ENCODE measurements at places on chromosomes 2 and 18.
A peak's percentile ranks its signal among the peaks of the same experiment; 100 is the strongest.

DNA sequence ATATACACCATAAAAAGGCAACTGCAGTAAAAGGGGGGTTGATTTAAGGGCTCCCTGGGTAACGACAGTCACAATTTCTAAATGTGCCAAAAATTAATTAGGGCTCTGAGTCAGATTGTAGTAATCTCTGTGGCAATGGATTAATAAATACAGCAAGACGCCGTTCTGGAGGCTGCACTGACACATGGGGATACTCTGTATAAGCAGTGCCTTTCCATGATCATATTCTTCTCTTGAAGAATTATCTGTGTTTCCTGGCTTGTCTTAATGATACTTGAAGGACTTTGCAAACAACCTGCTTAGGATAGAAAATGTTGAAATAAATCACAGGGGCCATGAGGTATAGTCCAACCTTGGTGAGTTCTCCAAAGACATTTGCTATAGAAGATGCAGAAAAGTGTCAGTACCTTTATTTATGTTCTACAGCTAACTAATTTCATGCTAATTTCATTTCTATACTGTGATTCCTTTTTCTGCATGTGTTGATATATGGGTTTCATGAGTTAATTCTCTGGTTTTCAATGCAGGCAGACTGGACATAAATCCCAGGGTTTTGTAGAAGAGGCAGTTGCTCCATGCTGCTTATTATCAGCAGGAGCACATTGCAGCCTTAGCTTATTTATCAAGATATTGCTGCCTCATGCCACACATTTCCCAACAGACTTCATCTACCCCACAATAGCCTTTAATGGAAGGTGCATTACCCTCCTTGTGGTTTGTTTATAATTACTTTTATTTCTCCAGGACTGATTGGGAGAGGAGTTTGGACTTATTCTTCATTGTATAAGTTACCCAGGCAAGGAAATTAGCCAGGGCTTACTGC, 54.8 kb downstream of the HNMT start:
- no peak overlapping the region for H3K27ac ChIP-seq
- DNase-seq: no peak
- H3K4me1 ChIP-seq: no peaks in the 10 kb centered on the region
- no peaks in the 10 kb centered on the region for H3K36me3 ChIP-seq
- no peak overlapping the region for H3K4me3 ChIP-seq

GRCh38 chr2:29014331-29014730, 33.2 kb downstream of the TOGARAM2 start:
- peaks cover 82% of the 10 kb centered on the region for H3K4me1 ChIP-seq
- peak overlapping the region; percentile 98 for H3K27ac ChIP-seq
- H3K27me3 ChIP-seq: no peaks in the 10 kb centered on the region
- H3K4me3 ChIP-seq: peak overlapping the region; percentile 89
- DNase-seq: no peak

DNA sequence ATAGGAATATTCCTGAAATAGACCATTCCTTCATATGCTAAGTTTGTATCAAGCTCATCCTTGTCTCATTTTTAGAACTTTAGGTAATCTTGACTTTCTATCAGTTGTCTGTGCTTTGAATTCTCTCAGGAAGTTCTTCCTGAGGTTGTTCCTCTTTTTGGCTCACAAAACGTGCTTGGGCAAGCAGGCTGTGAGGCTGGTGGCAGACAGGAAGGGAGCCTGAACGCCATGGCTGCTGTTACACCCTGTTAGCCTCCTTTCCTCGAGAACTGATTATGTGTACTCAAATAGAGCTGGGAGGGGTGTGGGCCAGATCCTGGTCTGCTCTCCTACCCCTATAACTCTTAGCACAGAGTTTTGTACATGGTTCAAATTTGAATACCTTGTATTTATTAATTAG, 136.4 kb upstream of the CELF4 start:
- no peaks in the 10 kb centered on the region for H3K4me1 ChIP-seq
- H3K36me3 ChIP-seq: no peaks in the 10 kb centered on the region
- no peaks in the 10 kb centered on the region for H3K27me3 ChIP-seq
- DNase-seq: no peak
- no peak overlapping the region for H3K4me3 ChIP-seq

GRCh38 chr2:38552259-38552658, 50.5 kb downstream of the HNRNPLL start:
- H3K27me3 ChIP-seq: no peaks in the 10 kb centered on the region
- H3K4me1 ChIP-seq: peaks cover 3% of the 10 kb centered on the region
- DNase-seq: no peak

- H3K4me1 ChIP-seq: no peaks in the 10 kb centered on the region
- H3K27me3 ChIP-seq: no peaks in the 10 kb centered on the region
- no peak overlapping the region for H3K27ac ChIP-seq
- no peak for DNase-seq
Observed at GRCh38 chr2:187174582-187174981, 273.5 kb downstream of the CALCRL start.

- no peaks in the 10 kb centered on the region for H3K4me1 ChIP-seq
- no peak for DNase-seq
- no peak overlapping the region for H3K27ac ChIP-seq
- H3K27me3 ChIP-seq: no peaks in the 10 kb centered on the region
- no peaks in the 10 kb centered on the region for H3K36me3 ChIP-seq
- no peak overlapping the region for H3K4me3 ChIP-seq
Observed at GRCh38 chr2:145038041-145038525, 518.2 kb upstream of the ZEB2 start.

DNA sequence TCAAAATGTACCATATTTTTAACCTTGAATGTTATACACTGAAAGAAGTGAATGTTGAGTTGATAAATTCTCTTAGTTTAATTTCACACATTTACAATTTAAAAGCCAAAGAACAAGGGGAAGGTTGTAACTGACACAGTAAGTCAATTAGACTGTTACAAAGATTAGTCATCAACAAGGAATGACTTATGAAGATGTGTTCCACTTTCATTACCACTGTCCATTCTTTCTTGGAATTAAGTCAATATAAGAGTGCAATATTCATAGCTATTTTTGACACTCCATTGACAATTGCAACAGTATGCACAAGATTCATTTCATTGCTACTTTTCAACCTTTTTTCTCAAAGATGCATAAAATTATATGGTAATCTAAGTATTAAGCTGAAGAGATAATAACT, 291.3 kb downstream of the RIT2 start:
- no peaks in the 10 kb centered on the region for H3K36me3 ChIP-seq
- no peaks in the 10 kb centered on the region for H3K27me3 ChIP-seq
- H3K27ac ChIP-seq: no peak overlapping the region
- H3K4me1 ChIP-seq: no peaks in the 10 kb centered on the region
- no peak overlapping the region for H3K4me3 ChIP-seq
- DNase-seq: no peak

- H3K27me3 ChIP-seq: no peaks in the 10 kb centered on the region
- DNase-seq: peak; percentile 34
- H3K4me1 ChIP-seq: peaks cover 25% of the 10 kb centered on the region
- peak overlapping the region; percentile 94 for H3K27ac ChIP-seq
- H3K4me3 ChIP-seq: peak overlapping the region; percentile 84
- H3K36me3 ChIP-seq: no peaks in the 10 kb centered on the region
Observed at GRCh38 chr2:64750001-64750816, 96.5 kb upstream of the SERTAD2 start.

DNA sequence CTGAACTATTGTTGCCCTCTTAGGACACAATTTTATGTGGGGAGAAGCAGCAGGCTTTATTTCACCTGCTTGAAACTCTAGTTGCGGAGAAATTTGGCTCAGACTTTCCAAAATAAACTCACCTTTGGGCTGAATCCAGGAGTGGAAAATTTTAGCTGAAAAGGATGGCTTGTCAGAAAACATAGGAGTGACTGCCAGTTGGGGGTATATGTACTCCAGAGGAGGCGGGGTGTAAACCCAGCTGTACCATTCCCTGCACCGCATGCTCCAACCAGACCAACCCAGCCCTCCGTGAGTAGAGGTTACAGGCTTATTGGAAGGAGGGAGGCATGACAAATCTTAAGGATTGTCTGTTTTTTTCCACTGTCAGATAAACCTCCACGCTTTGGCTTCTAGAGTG, 53.8 kb downstream of the PRKCE start:
- H3K4me1 ChIP-seq: no peaks in the 10 kb centered on the region
- no peaks in the 10 kb centered on the region for H3K27me3 ChIP-seq
- H3K36me3 ChIP-seq: peaks cover 5% of the 10 kb centered on the region
- no peak overlapping the region for H3K27ac ChIP-seq

DNA sequence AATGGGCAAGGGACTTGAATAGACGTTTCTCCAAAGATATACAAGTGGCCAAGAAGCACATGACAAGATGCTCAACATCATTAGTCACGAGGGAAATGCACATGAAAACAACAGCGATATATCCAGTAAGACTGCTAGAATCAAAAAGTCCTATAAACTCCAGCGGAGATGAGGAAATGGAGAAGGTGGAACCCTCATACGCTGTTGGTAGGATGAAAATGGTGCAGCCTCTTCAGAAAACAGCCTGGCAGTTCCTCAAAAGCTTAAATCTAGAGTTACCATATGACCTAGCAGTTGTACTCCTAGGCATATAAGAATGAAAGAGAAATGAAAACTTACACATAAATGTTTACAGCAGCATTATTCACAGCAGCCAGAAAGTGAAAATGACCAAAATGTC, 48.1 kb downstream of the HPCAL1 start:
- DNase-seq: no peak
- H3K4me3 ChIP-seq: no peak overlapping the region
- peaks cover 18% of the 10 kb centered on the region for H3K4me1 ChIP-seq
- H3K27ac ChIP-seq: no peak overlapping the region
- no peaks in the 10 kb centered on the region for H3K27me3 ChIP-seq
